ENCODE measurements at places on chromosomes 3 and 15. TPM values are rescaled to one million over a fixed set of nuclear protein-coding genes. Genes with fewer than 3 reads are reported as not detected.
A peak's percentile ranks its signal among the peaks of the same experiment; 100 is the strongest.

FAM81A gene
- polyA plus RNA-seq: not detected

DNA sequence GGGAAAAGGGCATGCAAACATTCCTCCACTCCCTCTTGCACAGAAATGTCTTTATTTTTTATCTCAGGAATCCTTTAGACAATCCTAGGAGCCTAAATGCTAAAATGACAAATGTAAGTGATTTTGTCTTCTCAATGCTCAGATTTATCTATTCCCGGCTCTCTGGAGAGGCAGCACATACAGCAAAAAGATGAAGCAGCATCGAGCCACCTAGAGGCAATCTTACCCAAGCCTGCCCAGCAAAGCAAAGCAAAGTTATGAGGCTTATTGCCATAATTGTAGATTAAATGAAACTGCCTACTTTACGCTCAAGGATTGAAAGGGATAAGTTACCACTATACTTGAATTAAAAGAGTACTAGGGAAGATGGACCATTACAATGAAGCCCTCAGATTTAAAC lies 750.4 kb upstream of the NR2F2 start:
- H3K4me1 ChIP-seq: no peaks in the 10 kb centered on the region
- no peaks in the 10 kb centered on the region for H3K36me3 ChIP-seq
- no peaks in the 10 kb centered on the region for H3K27me3 ChIP-seq
- H3K4me3 ChIP-seq: no peak overlapping the region

DNA sequence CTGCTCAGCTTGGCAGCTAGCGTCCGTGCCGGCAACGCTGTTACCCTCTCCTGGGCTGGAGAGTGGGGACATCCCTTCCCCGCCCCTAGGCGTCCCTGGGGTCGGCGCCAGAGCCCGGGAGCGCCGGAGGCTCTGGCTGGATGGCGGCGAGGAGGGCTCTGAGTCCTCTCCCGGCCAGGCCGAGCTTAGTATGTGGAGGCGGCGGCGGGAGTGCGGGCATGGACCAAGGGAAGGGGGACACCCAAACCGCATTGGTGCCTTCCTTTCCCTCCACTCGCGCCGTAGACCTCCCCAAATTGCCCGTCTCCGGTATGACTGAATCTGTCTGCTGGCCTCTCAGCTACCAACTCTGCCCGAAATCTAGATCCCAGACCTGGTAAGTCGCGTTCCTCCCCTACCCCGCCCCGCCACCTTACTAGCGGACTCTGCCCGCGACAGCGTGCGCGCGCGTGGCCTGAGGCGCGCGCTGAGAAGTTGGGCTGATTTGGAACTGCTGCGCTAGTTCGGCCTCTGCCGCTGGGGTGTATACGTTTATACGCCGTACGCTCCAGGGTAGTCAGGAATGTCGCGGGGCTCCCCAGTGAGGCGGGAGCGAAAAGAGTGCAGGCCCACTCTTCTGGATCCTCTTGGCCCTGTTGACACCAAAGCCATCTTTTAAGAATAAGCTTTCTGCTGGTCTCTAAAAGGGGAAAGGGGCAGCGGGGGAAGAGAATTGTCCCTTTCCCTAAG lies 12.2 kb downstream of the ZIC1 start:
- DNase-seq: no peak
- no peaks in the 10 kb centered on the region for H3K36me3 ChIP-seq
- no peak overlapping the region for H3K27ac ChIP-seq
- H3K4me3 ChIP-seq: no peak overlapping the region
- H3K27me3 ChIP-seq: peaks cover 30% of the 10 kb centered on the region

DNA sequence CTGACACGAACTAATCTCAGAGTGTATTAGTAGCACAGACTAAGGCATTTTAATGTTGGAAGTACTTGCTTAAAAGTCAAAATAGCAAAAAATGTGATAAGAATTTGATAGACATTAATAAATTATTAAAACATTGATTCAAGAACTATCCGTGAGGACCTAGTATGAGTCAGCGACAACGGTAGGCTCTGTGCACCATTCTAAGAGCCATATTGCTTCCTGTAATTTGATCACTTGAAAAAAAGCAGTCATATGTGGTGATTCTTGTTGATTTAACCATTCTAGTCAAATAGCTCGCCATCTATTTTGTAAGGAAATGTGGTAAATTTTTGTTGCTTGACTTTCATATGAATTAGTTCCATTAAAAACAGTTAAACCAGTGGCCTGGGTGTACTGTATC lies 534.9 kb upstream of the ARRDC4 start:
- DNase-seq: no peak
- no peak overlapping the region for H3K4me3 ChIP-seq
- H3K4me1 ChIP-seq: no peaks in the 10 kb centered on the region
- no peaks in the 10 kb centered on the region for H3K27me3 ChIP-seq
- no peaks in the 10 kb centered on the region for H3K36me3 ChIP-seq

SH2D7 gene
- not detected for polyA plus RNA-seq

DNA sequence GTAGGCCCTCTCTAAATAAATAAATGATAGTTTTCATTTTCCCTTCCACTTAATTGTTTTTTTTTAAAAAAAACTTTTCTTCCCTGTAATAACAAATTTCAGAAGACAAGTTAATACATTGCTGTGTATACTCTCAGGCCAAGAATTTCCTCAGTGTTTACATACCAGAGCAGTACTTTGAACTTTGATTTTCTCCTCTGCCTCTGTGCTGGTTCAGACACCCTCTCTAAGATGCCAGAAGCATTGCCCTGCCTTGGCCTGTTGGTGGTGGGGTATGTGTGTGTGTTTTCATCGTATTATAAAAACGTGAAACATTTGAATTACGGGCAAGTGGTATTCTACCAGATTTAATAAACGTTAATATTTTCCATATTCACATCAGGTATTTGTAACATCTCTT lies 70.1 kb downstream of the SMAD3 start:
- H3K4me1 ChIP-seq: peaks cover 100% of the 10 kb centered on the region
- no peak for DNase-seq
- H3K27me3 ChIP-seq: no peaks in the 10 kb centered on the region
- peak overlapping the region; percentile 85 for H3K27ac ChIP-seq
- no peaks in the 10 kb centered on the region for H3K36me3 ChIP-seq

ATXN7 gene
- 13.4 TPM for polyA plus RNA-seq

GRCh38 chr3:125213946-125214542 lies 1.5 kb upstream of the SLC12A8 start:
- H3K4me1 ChIP-seq: peaks cover 6% of the 10 kb centered on the region
- H3K36me3 ChIP-seq: no peaks in the 10 kb centered on the region
- no peak overlapping the region for H3K27ac ChIP-seq
- peaks cover 19% of the 10 kb centered on the region for H3K27me3 ChIP-seq
- DNase-seq: no peak

GRCh38 chr15:88821993-88822392 lies 18.8 kb downstream of the ACAN start:
- no peak for DNase-seq
- no peak overlapping the region for H3K27ac ChIP-seq
- H3K36me3 ChIP-seq: no peaks in the 10 kb centered on the region
- H3K4me1 ChIP-seq: no peaks in the 10 kb centered on the region
- H3K27me3 ChIP-seq: no peaks in the 10 kb centered on the region
- no peak overlapping the region for H3K4me3 ChIP-seq

- DNase-seq: no peak
- H3K4me1 ChIP-seq: no peaks in the 10 kb centered on the region
- H3K27ac ChIP-seq: no peak overlapping the region
- H3K27me3 ChIP-seq: no peaks in the 10 kb centered on the region
- H3K4me3 ChIP-seq: no peak overlapping the region
- H3K36me3 ChIP-seq: no peaks in the 10 kb centered on the region
Measured at GRCh38 chr3:96677156-96677555, 137.2 kb upstream of the EPHA6 start.

- no peaks in the 10 kb centered on the region for H3K27me3 ChIP-seq
- no peak overlapping the region for H3K27ac ChIP-seq
- DNase-seq: no peak
- H3K4me3 ChIP-seq: no peak overlapping the region
- H3K36me3 ChIP-seq: no peaks in the 10 kb centered on the region
- no peaks in the 10 kb centered on the region for H3K4me1 ChIP-seq
Measured at GRCh38 chr3:52820736-52821135, 9.7 kb downstream of the ITIH4 start.

GRCh38 chr3:101544161-101544850 lies 17.4 kb upstream of the TRMT10C start:
- H3K27ac ChIP-seq: no peak overlapping the region
- H3K4me3 ChIP-seq: no peak overlapping the region
- peaks cover 34% of the 10 kb centered on the region for H3K4me1 ChIP-seq
- peak; percentile 18 for DNase-seq
- no peaks in the 10 kb centered on the region for H3K27me3 ChIP-seq
- H3K36me3 ChIP-seq: no peaks in the 10 kb centered on the region

DNA sequence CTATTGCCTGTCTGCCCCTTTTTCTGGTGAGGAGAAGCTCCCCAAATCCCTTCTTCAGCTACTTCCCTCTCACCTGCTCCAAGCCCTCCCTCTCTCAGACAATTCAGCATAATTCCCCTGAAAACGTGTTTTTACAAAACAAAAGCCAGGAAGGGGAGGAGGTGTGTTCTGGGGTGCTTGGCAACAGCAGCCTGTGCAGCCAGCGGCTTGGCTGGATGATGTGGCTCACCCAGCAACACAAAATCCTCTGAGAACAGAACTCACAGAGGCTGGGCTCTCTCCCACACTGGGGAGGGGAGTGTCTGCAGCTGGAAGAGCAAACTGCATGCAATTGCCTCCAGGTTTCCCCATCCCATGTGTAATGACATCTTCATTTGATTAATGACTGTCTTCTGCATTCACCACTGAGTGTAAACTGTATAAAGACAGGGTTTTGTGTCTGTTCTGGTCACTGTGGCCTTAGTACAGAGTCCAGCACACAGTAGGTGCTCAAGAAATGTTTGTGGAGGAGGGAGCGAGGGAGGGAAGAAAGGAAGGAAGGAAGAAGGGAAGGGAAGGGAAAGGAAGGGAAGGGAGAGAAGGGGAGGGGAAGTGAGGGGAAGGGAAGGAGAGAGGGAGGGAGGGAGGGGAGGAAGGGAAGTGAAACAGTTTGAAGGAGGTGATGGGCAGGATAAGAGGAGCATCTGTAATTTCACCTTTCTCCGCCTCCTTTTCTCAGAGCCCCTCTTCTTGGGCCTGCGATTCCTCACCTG lies 70.1 kb upstream of the GLCE start:
- no peaks in the 10 kb centered on the region for H3K4me1 ChIP-seq
- no peak overlapping the region for H3K27ac ChIP-seq
- no peak for DNase-seq
- H3K36me3 ChIP-seq: no peaks in the 10 kb centered on the region
- H3K4me3 ChIP-seq: no peak overlapping the region
- H3K27me3 ChIP-seq: no peaks in the 10 kb centered on the region

GTF2A2 gene
- 118 TPM for polyA plus RNA-seq
